Stimulated activated CD8-positive, alpha-beta memory T cell treated with anti-CD3 and anti-CD28 coated beads, Interleukin-15, amount 100 ng/mL, for 24 hours (primary cell): ENCODE measurements at places on chromosomes 5 and 9.

DNA sequence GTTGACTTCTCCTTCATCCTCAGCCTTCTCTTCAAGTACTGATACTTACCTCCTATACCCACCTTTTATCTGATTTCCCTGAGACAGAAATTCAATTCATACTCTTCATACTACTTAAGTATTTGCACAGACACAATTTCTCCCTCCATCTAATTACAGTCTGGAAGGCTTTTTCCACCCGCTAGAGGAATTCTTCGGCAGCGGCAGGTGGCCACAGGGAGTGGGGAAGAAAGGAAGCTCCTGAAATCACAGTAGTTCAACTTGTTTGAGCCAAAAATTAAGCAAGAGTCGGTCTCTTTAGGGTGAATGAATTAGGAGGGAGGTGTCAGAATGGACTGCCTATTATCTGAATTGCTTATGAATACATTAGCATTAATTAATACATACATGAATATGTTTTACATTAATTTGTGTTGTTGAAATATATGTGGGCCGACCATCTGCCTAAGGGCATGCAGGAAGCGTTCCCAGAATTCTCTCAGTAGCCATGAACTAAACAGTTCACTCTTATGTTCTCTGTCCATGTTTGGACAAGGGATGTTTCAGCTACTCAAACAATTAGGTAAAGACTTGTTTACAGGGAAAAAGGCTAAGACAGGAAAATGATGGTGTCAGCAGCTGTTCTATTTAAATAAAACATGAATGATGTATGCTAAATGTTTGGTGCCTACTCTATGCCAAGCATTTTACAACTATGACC lies 101.4 kb upstream of the SMARCA2 start:
- DNase-seq = no peak

DNA sequence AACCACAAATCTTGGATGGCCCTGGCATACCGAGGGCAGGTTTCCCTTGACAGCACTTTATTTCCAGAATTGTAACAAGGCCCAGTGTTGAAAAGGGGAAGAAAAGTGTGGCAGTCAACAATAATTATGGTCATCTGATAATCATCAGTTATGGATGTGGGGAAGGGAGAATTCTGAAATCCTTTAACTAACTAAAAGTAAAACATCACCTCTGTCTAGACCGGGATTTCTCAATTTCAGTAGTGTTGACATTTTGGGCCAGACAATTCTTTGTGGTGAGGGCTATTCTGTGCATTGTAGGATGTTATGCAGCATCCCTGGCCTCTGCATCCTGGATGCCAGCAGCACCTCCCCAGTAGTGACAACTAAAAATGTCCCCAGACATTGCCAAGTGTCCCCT lies 140.4 kb downstream of the PSAT1 start:
- DNase-seq = no peak

DNA sequence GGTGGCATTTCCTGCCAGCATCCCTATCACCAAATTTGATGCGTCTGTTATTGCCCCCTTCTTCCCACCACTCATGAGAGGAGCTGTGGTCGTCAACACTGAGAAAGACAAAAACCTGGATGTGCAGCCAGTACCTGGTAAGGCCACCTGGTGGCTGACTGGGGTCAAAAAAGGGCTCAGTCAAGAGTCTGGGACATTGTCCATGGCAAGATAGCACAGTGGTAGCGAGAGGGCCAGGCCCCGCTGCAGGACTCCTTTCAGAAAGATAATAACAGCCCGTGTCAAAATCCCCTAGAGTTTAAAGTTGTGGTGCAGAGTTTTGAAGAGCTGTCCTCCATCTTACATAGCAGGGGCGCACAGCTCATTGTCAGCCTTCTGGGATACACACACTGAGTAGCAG lies 40.8 kb downstream of the CSF1R start:
- DNase-seq = no peak

GRCh38 chr9:77021291-77021894 lies 1.9 kb downstream of the FOXB2 start:
- no peak for DNase-seq

DNA sequence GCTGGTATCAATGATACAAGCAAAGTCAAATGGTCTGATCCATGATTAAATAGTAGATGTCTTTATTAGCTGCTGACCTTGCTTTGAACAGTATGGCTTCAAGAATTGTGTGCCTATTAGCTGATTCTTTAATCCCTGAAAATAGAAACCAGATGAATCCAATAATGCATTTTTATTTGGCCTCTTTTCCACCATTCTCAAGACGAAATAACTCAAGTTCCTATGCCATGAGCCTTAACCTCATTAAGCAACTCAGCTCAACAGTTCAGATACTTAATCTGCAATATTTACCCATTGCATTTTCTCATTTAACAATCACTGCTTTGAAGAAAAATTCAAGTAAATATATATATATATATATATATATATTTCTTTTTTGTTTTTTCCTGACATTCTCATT lies 588.6 kb upstream of the MEF2C start:
- DNase-seq = no peak

- no peak for DNase-seq
Measured at GRCh38 chr5:177470759-177471536, 2.5 kb downstream of the DBN1 start.

DNA sequence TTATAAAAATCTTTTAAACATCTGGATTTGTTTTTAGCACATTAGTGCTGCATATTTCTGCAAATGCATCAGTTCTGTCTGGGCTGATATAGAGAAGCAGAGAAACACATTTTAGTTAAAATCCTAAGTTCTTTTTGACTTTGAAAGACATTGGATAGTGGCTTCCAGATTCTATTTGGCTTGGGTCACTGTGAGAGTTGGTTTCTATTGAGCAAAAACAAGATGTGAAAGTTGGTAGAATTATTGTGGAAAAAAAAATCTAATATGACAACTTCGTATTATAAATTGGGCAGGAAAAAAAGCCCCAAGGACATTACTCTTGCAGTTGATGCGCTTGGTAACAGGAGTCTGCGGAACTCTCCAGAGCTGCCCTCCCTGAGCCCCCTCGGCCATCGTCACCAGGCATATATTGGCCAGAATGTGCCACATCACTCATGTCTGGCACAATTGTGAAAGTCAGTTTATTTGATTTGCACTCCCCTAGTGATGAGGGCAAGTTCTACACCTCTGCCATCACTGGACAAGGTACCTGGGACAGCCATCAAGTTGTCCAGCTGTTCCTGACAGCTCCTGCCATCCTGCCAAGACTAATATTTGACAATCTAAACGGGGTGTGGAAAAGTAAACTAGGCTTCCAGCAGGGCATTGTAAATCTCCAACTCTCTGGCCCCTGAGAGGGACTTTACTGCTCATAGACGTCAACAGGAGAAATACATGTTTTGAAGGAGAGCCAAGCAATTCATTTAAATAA lies 334.5 kb downstream of the TENT4A start:
- no peak for DNase-seq

DNA sequence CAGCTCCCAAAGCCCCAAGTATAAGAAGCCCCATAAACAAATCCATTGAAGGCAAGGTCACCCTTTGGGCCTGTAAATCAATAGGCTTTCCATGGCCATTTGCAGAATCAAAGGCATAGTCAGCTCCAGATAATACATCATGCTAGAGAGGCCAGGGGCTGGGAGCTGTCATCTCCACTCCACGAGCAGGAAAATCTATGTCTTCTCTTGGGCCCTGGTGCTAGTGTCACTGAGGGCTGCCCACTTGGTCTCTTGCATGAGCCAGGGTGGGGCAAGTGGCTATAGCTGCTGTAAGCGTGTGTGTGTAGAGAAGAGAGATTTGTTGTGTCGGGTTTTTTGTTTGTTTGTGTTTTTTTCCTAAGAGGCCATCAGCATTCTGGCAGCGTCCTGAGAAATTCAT lies 90.0 kb upstream of the ZNF618 start:
- no peak for DNase-seq

- DNase-seq = no peak
Measured at GRCh38 chr9:90870621-90871326, 69.2 kb downstream of the SYK start.

- DNase-seq = no peak
Measured at GRCh38 chr5:140106101-140106500, 7.8 kb upstream of the PURA start.

DNA sequence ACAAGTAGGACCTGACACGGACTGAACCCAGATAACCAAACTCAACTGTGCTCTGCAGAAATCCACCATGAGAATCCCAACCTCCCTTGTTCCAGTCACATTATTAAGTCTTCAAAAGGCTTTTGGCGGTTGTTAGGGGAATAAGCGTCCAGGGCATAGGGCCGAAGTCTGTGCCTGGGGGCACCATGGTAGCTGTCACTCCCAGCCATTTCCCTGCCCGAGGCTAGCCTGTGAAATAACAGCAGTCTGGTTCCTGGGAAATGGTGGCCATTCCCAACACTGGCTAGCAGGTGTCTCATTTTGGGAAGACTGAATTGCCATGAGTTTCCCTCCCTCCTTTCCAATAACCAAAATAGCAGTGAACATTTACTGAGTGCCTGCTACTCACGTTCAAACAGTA lies 122.2 kb downstream of the CRB2 start:
- DNase-seq = no peak

DNA sequence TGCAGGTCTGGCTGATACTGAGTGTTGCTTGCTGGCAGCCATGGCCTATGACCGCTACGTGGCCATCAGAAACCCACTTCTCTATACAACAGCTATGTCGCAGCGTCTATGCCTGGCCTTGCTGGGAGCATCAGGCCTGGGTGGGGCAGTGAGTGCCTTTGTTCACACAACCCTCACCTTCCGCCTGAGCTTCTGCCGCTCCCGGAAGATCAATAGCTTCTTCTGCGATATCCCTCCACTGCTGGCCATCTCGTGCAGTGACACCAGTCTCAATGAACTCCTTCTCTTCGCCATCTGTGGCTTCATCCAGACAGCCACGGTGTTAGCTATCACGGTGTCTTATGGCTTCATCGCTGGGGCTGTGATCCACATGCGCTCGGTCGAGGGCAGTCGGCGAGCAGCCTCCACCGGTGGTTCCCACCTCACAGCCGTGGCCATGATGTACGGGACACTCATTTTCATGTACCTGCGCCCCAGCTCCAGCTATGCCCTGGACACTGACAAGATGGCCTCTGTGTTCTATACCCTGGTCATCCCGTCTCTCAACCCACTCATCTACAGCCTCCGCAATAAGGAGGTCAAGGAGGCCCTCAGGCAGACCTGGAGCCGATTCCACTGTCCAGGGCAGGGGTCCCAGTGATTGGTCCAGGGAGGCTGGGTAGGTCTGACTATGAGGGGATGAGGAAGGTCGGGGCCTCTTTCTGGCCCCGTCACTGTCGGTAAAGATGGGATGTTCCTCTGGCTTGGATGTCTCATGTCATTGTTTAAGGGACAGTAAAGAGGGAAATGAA lies 718 bp downstream of the OR5C1 start:
- no peak for DNase-seq

GRCh38 chr9:133238851-133239532 lies 29.9 kb upstream of the OBP2B start:
- DNase-seq = peak; percentile 39

- no peak for DNase-seq
Measured at GRCh38 chr9:96256800-96257199, 45.2 kb downstream of the HSD17B3 start.

DNA sequence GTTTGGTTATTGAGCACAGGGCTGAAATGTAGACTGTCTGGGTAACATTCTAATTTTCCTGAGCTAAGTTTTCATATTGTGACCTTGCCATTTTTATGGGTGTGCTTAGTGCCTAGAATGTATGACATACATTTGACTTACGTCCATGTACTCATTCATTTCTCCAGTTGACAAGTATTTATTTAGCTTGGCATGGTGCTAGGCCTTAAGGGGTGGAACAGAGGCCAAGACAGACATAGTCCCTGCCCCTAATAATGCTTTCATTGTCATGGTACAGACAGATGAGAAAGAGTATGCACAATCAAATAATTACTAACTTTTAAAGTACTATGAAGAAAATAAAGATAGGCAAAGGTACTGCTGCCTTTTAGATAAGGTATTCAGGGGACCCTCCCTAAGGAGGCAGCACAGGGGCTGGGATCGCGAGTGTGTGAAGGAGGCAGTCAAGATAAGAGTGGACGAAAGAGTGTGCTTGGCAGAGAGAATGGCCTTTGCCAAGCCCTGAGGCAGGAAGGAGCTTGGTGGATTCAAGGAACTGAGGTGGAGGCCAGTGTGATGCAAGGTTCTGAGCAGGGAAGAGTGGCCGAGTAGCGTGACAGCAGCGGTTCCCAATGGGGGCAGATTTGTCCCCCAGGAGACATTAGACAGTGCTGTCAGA lies 128.0 kb downstream of the PIP5K1B start:
- no peak for DNase-seq

GRCh38 chr5:119578937-119579336 lies 50.4 kb upstream of the FAM170A start:
- no peak for DNase-seq

- DNase-seq = no peak
Measured at GRCh38 chr9:22114956-22115355, 105.9 kb upstream of the CDKN2B start.

- no peak for DNase-seq
Measured at GRCh38 chr5:141797425-141797824, 80.8 kb downstream of the PCDH1 start.

GRCh38 chr9:88828018-88828417 lies 163.2 kb upstream of the S1PR3 start:
- DNase-seq = no peak

DNA sequence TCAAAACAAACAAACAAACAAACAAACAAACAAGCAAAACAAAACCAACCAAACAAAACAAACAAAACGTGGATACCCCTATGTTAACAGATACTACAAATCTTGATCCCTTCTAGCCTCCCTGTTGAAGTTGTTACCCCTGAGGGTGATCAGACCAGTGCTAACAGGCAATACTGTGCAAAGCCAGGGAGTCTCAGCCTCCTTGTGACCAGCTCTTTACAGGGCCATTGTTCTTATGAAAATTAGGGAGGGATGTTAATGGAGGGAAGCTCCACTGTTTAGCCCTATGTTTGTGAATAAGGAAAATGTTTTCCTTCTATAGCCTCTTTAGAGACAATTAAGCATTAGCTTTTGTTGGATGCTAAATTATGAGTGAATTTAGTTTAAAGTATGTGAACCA lies 1072.1 kb upstream of the WWC1 start:
- DNase-seq = no peak

GRCh38 chr5:179795049-179795862 lies 1.5 kb downstream of the LTC4S start:
- DNase-seq = no peak

DNA sequence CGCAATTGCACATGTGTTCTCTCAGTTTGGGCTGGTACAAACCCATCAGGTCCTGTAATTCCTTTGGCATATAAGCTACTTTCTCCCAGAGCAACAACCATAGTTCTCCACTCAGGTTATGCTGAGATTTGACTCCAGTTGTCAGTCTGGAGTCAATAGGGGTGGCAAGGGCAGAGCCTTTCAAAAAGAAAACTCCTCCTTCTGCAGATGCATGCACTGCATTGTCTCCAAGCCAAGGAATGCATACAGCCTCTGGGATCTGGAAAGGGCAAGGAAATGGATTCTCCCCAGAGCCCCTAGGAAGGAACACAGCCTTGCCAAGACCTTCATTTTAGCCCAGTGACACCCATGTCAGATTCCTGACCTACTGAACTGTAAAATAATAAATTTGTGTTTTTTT lies 31.0 kb upstream of the GZMA start:
- no peak for DNase-seq

DNA sequence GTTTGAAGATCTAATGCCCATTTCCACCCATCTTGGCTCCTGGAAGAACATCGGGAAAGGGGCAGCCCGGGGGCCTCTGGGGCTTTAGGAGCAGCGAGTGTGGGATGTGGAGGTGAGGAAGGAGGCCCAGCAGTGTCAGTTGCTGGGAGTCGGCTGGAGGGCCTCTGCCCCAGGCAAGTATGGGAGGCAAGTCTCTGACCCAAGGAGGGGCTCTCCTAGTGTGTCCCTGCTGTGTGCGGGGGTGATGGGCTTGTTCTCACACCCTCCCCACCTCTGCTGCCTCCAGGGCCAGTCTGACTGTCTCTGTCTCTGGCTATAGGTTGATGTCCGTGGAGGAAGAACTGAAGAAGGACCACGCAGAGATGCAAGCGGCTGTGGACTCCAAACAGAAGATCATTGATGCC lies 129.7 kb downstream of the DAB2IP start:
- DNase-seq = no peak
